ENCODE measurements at places on chromosomes 6 and 20. TPM values are rescaled to one million over a fixed set of nuclear protein-coding genes. Genes with fewer than 3 reads are reported as not detected.

IRAK1BP1 gene
- 5.0 TPM for total RNA-seq

PCSK2 gene
- total RNA-seq, result 2.2 TPM

GRCh38 chr6:108672641-108673040, 111.9 kb downstream of the FOXO3 start:
- DNase-seq, result no peak

DNA sequence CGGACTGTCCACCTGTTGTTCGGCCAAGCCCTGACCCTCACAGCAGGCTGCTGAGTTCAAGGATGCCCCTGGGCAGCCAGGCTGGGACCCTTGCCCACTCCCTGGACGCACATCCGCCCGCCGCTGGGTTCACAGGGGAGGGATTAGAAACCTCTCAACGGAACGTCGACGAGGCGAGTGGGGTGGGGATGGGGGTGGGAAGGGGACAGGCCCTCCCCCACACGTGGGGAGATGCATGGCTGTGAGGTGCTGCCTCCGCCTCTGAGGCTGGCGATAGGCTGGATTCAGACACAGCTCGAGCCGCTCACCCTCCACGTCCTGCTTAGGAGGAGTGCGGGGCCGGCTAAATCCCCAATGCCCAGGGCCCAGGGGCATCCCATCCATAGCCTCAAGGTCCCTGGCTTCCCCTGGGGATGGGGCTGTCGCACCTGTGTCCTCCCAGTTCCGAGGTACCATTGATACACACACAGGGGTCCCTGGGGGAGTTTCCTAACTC, 90.6 kb upstream of the BHLHE23 start:
- peak; percentile 35 for DNase-seq

GRCh38 chr6:22082218-22082617, 214.6 kb downstream of the PRL start:
- no peak for DNase-seq
